ENCODE measurements at places on chromosomes 5 and 9. TPM values are rescaled to one million over a fixed set of nuclear protein-coding genes. Genes with fewer than 3 reads are reported as not detected.

PCDHGB6 gene
- total RNA-seq, result 2.6 TPM

ADAMTSL1 gene
- 20.9 TPM for total RNA-seq

PCDHAC1 gene
- total RNA-seq, result not detected

PCDHB15 gene
- total RNA-seq, result 1.6 TPM

KCNN2 gene
- total RNA-seq, result not detected

CDH10 gene
- total RNA-seq, result not detected

DDX4 gene
- not detected for total RNA-seq

BTNL8 gene
- not detected for total RNA-seq

FRRS1L gene
- total RNA-seq, result 0.10 TPM

NREP gene
- 15.5 TPM for total RNA-seq

ADAMTS2 gene
- 112 TPM for total RNA-seq

CAMSAP1 gene
- total RNA-seq, result 15.5 TPM

LPAR1 gene
- 39.0 TPM for total RNA-seq

ANXA2R gene
- 2.5 TPM for total RNA-seq

GMCL2 gene
- total RNA-seq, result not detected

WWC1 gene
- total RNA-seq, result 7.6 TPM

DAB2IP gene
- 5.8 TPM for total RNA-seq

CERCAM gene
- 250 TPM for total RNA-seq

PAPPA gene
- 80.3 TPM for total RNA-seq

MYO10 gene
- total RNA-seq, result 22.0 TPM

C5 gene
- total RNA-seq, result 3.9 TPM

LECT2 gene
- not detected for total RNA-seq

OLFML2A gene
- 1.6 TPM for total RNA-seq

FAM151B gene
- total RNA-seq, result 1.9 TPM

ANKRD34B gene
- total RNA-seq, result not detected

FOXD1 gene
- total RNA-seq, result 0.44 TPM

MLANA gene
- not detected for total RNA-seq

CARTPT gene
- total RNA-seq, result not detected

CCL28 gene
- 0.44 TPM for total RNA-seq

IL17B gene
- not detected for total RNA-seq

SLC25A48 gene
- total RNA-seq, result not detected

LSM11 gene
- 2.6 TPM for total RNA-seq

CD14 gene
- 1.3 TPM for total RNA-seq

SH3TC2 gene
- total RNA-seq, result 0.24 TPM

CD274 gene
- total RNA-seq, result 0.34 TPM

RGS7BP gene
- 0.98 TPM for total RNA-seq

HMHB1 gene
- total RNA-seq, result not detected

TRIM7 gene
- 0.29 TPM for total RNA-seq

TRPM6 gene
- total RNA-seq, result 0.05 TPM

SPINK13 gene
- 6.4 TPM for total RNA-seq

ATOSB gene
- total RNA-seq, result 11.9 TPM

TLR4 gene
- total RNA-seq, result 21.0 TPM

IQGAP2 gene
- 2.9 TPM for total RNA-seq

AK8 gene
- 1.4 TPM for total RNA-seq

SARDH gene
- total RNA-seq, result 16.3 TPM

PCDHB11 gene
- total RNA-seq, result 0.34 TPM

SMIM33 gene
- total RNA-seq, result not detected

LCN12 gene
- total RNA-seq, result not detected

GRM6 gene
- not detected for total RNA-seq

DMGDH gene
- 1.1 TPM for total RNA-seq

DNAJC21 gene
- 33.4 TPM for total RNA-seq

All from cardiac ventricle fibroblast (primary cell).